ENCODE measurements at places on chromosomes 11 and 22.

DNA sequence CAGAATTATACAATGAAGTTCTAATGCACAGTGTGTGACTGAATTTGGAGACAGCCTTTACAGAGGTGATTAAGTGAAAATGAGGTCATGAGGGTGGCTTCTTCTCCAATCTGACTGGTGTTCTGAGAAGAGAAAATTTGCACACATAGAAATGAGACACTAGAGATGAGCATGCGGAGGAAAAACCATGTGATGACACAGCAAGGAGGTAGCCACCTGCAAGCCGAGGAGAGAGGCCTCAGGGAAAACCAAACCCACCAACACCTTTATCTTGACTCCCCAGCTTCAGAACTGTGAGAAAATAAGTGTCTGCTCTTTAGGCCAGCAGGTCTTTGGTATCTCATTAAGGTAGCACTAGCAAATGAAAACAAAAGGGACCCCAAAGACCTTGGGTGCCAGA lies 93.2 kb downstream of the GGTLC2 start:
- no peak for DNase-seq

GRCh38 chr11:128302425-128303186 lies 284.8 kb downstream of the ETS1 start:
- no peak for DNase-seq

GRCh38 chr11:4782454-4782853 lies 12.7 kb upstream of the OR51F1 start:
- DNase-seq, result no peak

DNA sequence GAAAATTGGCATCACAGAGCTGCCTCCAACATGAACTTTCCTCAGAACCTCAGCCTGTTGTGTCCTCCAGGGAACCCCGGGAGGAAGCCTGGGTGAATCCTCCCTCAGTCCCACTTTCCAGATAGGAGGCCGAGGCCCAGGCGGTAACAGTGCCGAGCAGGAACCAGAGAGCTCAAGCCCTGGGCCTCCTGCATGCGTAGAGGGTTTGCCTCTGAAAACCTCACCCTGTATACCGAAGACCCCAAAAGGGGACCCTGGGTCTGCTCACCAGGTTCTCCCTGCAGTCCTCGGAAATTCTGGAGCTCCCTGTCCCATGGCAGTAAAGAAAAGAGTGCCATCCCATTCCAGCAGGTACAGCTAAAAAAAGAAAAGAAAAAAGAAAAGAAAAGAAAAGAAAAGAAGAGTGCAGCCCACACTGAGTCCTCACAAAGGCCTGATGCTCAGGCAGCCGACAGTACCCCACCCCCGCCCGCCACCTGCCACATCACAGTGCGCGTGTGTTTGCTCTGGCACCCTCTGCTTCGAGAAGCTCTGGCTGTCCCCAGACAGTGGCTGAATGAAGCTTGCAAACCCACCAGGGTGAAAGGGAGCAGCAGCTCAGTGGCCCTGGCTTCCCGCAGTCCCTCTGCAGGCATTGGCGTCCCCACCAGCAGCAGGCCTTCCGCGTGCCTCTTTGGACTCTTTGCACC lies 28.4 kb upstream of the FADD start:
- DNase-seq, result no peak

- no peak for DNase-seq
These were observed 91.7 kb downstream of the BLID start for GRCh38 chr11:122024278-122024677.

DNA sequence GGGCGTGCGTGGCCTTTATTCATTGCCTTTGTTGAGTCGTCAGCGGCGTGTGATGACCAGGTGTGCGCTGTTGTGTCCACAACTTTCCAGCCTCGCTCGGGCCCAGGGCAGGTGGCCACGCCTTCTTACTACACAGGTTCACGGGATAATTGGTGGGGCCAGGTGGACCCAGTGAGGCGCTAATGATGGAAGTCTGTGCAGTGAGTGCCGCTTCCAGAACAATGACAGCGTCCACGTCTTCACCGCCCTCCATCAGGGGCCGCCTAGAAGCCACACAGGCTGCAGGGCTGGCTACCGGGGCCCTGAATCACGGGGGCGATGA lies 1197.3 kb downstream of the BRD1 start:
- no peak for DNase-seq

All from iPS DF 6.9 (cell line).